NCI-H1417 (cell line): ENCODE measurements at places on chromosomes 13 and 19.

- no peak for DNase-seq
These were observed 13.1 kb downstream of the GRAMD1A start for GRCh38 chr19:35013041-35013819.

GRCh38 chr19:50922317-50922853 lies 11.2 kb upstream of the KLK4 start:
- peak; percentile 83 for DNase-seq

DNA sequence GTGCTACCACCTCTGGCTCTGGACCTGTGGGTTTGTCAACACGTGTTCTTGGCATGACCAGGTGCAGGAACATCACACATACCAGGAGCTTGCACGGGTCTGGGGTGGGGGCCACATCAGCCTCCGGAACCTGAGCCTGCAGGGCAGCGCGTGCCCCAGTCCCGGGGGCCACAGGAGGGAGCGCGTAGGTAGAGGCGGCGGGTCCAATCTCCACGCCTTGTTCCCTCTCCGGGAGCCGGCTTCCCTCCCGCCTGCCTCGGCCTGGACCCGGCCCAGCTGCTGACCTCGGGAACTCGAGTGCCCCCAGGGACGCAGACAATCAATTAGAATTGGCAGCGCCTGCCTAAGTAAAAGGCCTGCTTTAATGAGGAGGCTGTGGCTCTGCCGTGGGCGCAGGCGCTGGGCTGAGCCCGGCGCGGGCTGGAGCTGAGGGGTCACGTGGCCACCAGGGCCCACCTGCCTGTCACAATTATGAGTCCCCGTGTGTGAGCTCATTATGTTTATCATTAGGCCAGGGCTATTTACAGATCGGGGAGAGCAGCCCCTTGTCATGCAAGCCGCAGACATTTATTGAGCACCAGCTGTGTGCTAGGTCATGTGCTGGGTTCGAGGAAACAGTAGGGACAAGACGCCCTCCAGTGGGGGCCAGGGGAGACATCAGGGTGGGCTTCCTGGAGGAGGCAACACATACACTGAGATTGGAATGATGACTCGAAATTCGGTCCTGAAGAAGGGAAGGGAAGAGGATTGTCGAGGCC lies 32.2 kb upstream of the TNFAIP8L1 start:
- DNase-seq: peak; percentile 92

DNA sequence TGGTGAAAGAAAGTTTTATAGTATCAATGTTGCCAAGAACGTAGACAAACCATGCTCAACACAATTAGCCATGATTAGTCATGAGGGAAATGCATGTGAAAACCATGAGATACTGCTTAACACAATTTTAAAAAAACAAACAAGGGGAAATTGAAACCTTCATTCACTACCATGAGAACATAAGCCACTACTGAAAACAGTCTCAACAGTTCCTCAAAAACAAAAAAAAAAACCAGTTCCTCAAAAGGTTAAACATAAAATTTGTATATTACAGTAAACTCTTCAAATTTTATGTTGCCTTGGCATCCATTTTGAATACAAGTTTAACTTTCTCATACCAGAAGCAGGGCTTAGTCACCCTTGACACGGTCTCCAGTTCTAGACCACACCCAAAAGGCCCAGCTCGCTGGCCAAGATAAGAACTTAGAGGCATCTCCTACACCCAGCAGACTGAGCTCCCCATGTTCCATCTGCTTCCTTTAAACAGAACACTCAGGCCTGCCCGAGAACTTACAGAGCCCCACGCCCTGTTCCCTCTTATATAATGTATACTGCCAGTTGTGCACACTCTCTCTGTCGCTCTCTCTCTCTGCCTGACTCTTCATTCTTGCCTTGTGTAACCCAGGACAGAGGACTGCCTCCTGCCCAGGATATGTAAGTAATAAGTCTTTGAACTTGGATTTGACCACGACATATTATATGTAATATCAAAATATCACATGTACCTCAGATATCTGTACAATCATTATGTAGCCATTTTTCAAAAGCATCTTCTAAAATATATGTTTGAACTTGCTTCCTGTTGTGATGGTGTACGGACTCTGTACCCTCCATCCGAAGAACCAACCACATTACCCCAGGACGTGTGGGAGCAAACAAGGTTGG lies 67.4 kb downstream of the STK24 start:
- no peak for DNase-seq

GRCh38 chr19:40418040-40418439 lies 4.9 kb upstream of the PRX start:
- DNase-seq: no peak

- no peak for DNase-seq
These were observed 174.6 kb downstream of the SUCLA2 start for GRCh38 chr13:47826471-47826870.

DNA sequence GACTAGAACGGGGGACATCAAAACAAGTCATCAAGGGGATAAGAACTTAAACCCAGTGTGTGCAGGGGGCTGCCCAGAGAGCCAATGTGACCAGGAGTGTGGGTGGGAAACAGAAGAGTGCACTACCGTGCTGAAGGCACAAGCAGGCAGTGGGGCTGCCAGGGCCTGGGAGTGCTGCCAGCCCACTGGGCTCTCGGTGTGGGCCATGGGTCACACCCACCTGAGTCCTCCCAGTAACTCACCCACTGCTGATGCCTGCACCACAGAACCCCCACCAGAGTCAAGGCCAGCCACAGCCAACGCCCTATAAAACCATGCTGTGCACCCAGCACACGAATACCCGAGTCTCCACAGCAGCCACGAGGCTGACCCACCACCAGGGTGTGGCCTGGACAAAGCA lies 8.5 kb downstream of the MED26 start:
- DNase-seq: no peak

GRCh38 chr13:76917095-76917494 lies 30.9 kb upstream of the KCTD12 start:
- no peak for DNase-seq

DNA sequence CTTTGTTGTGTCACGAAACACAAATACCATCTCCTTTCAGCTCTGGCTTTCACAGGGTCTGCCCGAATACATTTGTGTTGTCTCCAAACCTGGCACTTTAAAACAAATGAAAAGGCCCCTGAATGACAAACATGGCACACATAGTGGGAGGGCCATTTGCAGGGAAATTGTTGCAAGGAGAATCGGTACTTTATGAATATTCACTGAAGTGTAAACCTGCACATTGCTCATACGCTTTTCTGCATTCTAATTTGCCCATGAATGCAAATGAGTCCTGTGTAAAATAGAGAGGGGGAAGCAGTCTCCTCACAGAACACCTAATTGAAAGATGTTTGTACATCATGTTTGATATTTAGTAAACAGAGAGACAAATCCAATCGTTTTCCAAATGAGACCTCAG lies 82.7 kb upstream of the PCDH8 start:
- DNase-seq: no peak

DNA sequence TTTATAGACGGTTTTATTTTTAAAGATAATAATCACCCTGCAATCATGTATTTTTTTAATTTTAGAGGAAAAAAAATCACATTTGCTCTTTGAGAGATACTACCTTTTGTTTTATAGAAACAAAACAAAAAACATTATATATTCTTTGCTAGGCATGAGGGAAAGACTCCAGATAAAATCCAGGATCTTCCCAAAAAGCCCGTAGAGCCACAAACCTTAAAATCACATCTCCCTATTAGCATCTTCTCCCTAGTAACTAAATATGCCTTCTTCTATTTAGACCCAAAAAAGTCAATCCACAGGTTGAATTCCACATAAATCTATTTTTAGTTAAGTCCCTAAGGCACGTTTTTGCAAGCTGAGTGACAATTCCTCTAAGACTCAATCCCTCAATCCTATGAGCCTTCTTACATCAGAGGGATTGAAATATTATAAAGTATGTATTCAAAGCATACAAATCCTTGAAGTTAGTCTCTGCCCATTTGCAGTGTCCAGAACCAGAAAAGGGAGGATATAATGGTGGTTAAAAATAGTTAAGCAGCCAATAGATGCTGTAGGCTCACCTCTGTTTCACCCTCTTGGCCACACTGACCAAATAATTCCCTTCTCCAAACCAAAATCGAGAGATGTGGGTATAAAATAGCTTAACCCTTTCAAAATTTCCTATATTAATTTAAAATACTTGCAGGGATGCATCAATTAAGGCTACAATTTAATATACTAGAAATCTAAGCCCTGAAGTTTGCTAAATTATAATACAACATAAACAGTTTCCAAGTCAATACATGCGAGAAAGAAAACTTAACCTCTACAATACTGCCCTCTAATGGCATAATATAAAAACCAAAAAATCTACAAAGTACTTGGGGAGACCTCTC lies 64.0 kb downstream of the SERP2 start:
- peak; percentile 54 for DNase-seq

DNA sequence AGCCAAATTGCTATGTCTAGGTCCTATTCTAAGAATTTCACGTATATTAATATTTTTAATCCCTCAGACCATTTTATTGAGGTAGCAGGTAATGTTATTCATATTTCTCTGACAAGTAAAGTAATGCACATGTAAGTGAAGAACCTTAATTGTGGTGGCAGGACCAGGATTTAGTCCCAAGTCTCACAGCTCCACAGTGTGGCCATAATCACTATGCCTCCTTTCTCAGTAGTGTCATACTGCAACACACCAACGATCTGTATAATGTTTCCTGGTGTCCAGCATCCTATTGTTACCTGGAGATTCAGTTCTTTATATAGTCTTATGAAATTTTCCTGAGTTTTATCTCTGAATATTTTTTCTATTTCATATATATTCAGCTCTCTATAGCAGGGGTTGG lies 340.3 kb downstream of the OLFM4 start:
- no peak for DNase-seq

DNA sequence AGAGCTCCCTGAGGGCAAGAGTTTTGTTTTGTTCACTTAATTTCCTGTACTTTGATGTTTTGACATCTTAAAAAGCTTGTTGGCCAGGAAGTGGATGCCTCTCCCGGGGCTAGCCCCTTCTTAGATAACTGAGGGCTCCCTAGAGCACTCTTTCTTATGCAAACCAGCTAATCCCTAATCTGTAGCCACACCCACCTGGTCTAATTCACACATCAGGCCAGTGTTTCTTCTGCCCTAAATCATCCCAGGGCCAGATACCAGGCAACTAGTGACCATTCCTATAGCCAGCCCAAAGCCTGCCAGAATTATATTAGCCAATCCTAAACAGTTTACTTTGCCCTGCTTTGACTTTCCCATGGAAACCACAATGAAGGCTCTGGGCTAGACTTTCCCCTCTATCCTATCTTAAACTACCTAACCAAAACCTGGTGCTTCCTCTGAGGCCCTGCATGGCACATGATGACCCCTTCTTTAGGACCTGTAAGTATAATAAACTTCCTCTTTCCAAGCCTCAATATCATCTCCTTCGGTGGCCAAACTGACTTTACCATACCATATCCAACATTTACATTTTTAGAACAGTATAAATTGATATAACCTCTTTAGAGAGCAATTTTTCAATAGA lies 24.8 kb downstream of the WBP4 start:
- DNase-seq: no peak

DNA sequence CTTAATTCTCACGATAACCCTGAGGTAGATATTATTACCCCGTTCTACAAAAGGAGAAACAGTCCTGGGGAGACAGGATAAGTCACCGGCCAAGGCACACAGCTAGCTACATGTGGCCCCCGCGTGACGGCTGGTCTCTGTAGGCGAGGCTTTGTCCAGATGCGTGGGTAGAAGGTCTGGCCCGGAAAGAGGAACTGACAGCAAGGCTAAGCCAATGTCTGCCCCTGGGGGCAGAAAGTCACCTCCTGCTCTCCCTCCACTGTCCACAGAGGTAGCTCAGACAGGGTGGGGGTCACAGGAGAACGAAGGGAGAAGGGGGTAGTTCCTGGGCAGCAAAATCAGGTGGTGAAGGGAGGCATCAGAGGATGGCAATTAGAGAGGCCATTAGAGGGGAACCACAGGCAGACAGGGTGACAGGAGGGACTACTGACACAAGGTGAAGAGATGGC lies 1.8 kb downstream of the APOC4 start:
- no peak for DNase-seq

GRCh38 chr19:9565900-9566705 lies 18.2 kb downstream of the ZNF121 start:
- no peak for DNase-seq

DNA sequence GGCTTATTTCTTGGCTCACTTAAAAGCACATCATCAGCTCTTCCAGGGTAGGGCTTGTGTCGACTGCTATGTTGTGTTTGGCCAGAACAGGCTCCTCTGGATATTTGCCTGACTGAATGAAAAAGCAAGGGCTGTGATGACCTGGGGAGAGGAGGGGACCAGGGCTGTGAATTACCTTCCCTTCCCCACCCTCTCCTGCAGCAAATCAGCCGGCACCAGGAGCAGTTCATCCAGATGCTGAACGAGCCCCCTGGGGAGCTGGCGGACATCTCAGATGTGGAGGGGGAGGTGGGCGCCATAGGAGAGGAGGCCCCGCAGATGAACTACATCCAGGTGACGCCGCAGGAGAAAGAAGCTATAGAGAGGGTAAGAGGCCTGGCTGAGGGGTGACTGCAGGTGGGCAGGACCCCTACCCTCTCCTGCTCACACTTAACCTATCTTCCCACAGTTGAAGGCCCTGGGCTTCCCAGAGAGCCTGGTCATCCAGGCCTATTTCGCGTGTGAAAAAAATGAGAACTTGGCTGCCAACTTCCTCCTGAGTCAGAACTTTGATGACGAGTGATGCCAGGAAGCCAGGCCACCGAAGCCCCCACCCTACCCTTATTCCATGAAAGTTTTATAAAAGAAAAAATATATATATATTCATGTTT lies 4.4 kb downstream of the GADD45GIP1 start:
- peak; percentile 55 for DNase-seq

GRCh38 chr13:78168981-78169380 lies 250.3 kb upstream of the EDNRB start:
- no peak for DNase-seq

- peak; percentile 25 for DNase-seq
These were observed 244.9 kb downstream of the ATP8A2 start for GRCh38 chr13:25616674-25617073.

DNA sequence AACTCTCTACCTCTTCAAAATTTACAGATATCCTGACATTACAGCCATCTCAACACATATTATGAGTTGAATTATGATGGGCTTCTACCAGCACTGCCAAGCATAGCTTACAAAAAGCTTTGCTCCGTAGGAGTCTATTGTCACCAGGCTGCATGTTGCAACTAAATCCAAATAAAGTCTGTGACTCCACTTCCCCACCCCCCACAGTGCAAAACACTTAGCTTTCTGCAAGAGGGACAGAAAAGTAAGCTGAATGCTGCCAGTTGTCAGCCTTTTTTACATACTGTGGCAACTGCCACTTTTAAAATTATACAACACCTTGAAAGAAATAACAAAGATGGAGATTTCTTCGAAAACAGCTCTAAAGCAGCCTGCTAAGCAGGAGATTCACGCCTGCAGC lies 189.1 kb downstream of the FGF14 start:
- peak; percentile 64 for DNase-seq

- DNase-seq: no peak
These were observed 287.9 kb upstream of the NBEA start for GRCh38 chr13:34654203-34654602.
